ENCODE measurements at places on chromosomes 5 and 9.

DNA sequence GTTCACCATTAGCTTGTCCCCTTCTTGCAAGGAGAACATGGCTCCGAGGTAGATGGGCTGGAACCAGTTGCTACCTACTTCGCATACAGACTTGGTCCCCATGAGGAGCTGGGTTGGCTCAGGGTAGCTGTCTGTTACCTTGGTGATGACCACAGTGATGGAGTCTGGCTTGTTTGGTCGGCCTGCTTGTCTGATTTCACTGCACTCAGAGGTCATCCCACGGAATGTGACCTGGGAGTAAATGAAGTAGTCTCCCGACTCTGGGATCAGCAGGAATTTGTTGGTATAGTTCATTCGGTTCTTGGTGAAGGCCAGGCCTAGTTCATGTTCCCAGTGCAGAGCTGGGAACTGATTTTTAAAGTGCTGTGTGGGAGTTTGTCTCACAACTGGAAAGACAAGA lies 15.3 kb downstream of the TNFSF15 start:
- DNase-seq = no peak

DNA sequence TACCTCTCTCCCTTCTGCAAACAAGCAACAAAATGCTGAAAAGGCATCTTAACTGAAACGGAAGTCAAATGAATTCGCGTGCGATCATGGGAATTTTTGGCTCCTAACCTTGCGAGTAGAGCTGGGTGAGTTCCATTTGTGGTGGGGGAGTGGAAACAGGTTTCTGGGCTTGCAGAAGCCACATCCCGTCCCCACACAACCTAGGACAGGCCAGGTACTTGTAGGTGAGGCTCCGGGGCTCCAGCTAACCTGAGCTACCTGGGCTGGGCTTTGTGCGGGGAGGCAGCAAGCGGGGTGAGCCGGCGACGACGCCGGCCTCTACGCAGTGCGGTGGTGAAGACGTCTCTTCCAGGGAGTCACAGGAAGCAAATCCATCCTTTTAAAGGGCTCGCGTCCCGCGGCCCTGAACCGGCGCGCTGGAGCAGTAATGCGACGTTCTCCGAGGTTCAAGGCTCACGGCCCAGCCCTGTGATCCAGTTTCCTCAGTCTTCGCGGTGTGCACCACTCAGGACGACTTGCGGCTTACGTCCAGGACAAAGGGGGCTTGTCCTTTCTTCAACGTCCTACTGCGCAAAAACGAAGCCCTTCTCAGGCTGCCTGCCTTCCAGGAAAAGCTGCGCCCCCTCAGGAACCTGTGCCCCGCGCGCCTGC lies 567 bp upstream of the SPIN1 start:
- DNase-seq = no peak

GRCh38 chr5:29796013-29796412 lies 1397.5 kb upstream of the CDH6 start:
- DNase-seq = no peak

DNA sequence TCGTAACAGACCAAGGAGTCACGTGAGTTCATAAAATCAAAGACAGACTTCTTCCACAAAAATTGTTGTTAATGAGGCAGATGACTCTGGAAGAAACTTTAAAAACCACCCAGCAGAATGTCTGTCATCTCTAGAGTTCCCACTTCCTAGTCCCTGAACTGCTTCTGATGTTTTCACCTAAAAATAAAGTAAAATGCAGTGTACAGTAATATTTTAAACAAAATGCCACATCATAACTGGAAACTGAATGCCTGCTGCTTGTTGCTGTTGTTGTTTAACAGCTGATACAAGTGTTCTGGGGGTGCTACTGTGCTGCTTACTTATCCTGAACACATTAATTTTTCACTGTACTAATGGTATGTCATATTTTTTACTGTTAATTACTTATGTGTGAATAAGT lies 577.2 kb downstream of the MTRR start:
- DNase-seq = no peak

GRCh38 chr5:178649580-178649979 lies 22.7 kb upstream of the CLK4 start:
- DNase-seq = no peak

- DNase-seq = no peak
Measured at GRCh38 chr9:87443461-87443860, 54.2 kb upstream of the DAPK1 start.

- DNase-seq = no peak
Measured at GRCh38 chr5:151520294-151520693, 70.8 kb downstream of the FAT2 start.

DNA sequence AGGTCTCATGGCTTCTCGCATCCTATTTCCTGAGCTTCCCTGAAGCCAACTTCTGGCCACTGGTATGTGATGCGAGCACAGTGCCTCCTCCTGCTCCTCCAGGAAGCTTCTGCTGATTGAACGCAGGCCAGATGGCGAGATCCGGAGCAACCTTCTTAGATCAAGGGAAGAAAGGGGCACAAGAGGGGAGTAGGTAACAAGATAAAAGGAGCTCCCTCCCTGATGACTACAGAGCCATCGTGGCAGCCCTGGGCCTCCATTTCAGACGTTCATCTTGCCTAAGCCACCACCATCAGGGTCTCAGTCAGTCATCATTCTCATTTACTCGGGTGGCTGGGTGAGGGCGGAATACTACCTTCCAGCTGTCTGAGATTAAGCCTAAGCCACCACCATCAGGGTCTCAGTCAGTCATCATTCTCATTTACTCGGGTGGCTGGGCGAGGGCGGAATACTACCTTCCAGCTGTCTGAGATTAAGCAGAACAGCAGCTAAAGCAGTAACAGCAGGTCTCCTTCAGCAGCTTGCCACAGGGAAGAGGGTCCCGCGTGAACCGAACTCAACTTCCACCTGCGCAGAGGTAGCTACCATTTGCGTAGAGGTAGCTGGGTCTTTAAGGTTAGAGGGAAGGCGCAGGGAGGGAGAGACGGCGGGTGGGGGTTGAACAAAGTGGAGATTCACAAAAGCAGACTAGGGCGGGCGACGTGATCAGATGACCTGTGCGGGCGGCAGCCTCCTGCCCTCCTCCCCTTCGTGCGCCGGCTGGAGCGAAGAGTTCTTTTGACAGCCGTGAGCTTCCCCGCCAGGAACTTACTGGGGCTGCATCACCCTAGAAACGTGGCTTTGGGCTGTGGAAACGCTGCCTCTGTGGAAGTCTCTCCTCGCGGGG lies 27.9 kb upstream of the MGAT1 start:
- no peak for DNase-seq

- DNase-seq = no peak
Measured at GRCh38 chr9:4654538-4654937, 7.6 kb upstream of the PLPP6 start.

DNA sequence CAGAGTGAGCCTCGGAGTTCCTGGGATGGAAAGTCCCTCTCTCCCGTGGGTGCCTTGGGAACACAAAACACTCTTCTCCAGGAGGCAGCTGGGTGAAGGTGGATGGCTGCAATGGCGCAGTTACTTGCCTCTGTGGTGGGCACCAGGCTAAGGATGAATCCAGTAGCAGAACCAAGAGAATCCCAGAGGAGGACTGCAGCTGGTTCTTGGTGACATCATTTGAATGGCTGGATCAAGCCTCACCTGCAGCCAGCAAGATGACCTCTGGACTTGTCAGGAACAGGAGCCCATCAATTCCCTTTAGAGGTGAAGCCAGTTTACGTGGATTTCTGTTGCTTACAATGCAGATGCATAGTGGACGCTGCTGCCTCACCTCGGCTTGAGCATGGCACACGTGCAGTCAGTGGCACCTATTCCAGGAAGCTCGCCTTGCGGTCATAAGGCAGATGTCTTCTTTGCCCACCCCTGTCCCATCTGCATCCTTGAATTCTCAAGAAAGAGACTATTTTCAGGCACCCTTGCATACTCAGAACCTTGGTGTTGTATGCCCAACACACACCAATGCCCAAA lies 34.1 kb upstream of the ADAMTS2 start:
- no peak for DNase-seq

GRCh38 chr9:92989561-92989960 lies 42.2 kb downstream of the FGD3 start:
- DNase-seq = no peak

DNA sequence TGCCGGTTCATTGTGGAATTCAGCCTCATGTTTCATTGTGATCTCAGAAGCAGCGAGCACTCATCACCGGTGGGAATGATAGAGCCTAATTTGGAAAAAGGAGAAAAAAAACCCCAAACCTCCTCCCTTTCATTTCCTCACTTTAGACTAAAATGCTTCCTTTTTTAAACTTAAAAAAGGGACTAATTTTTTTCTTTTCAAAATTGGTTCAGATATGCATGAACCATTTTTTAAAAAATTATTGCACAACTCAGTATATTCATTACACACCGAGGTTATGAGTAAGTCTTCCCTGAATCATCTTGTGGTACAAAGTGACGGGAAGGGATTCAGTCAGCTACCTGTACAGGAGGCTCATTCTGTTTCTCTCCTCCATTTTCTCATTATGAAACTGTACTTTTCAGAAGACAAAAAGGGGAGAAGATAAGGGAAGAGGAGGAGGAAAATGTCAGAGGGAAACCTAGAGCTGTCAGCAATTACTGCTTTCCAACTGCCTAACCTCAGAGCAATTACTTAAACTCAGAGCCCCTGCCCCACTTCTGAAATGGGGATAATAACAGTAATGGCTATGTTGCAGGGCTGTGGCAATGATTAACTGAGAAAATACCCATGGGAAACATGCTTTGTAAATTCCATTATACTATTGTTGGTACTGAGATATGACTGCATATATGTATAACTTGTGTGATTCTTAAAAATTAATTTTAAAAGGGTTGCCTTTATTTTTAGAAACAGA lies 24.0 kb downstream of the GALNT10 start:
- DNase-seq = no peak

DNA sequence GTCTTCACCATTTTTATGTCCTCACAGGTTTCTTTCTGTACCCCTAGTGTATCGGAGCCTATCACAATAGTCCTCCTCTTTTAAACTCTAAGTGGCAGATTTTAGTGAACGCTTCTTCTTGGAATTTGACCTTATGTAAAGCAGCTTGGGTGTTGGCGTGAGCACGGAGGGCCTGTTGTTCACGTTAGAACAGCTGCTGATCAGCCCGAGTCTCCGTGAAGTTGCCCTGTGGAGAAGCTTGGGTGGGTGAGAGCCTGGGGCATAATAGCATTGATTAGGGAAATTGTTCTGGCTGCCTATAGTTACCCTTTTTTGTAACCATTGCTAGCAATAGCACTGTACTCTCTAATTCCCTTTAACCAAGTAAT lies 167.0 kb upstream of the OTULINL start:
- DNase-seq = no peak

- DNase-seq = no peak
Measured at GRCh38 chr5:5314166-5314565, 108.3 kb upstream of the ICE1 start.

DNA sequence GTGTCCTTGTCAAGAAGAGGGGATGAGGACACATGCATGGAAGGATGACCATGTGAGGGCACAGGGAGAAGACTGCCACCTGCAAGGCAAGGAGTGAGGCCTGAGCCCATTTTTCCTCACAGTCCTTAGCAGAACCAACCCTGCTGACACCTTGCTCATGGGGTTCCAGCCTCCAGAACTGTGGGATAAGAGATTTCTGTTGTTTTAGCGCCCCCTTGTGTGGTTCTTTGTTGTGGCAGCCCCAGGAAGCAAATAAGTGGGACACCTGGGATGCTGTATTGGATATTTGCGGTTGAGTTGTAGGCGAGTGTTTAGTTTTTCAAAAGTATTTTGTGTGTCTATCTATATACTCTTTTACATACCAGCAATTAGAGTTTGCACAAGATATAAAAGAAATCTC lies 206.4 kb downstream of the NXNL2 start:
- DNase-seq = no peak

DNA sequence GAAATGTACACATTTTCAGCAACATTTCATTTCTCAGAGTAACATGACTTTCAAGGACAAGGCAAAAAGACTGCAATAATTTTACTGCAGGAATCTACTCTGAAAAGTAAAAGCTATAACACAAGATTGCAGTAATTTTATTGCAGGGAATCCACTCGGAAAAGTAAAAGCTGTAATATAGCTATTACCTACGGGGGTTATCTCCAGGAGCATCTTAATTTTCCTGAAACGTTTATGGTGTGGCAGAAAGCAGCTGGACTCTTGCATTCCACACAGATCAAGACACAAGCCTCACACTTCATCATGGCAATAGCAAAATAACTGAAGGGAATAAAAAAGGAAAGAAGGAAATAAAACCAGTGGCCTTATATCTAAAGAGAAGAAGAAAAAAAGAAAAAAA lies 171.2 kb downstream of the TSSK1B start:
- DNase-seq = no peak

DNA sequence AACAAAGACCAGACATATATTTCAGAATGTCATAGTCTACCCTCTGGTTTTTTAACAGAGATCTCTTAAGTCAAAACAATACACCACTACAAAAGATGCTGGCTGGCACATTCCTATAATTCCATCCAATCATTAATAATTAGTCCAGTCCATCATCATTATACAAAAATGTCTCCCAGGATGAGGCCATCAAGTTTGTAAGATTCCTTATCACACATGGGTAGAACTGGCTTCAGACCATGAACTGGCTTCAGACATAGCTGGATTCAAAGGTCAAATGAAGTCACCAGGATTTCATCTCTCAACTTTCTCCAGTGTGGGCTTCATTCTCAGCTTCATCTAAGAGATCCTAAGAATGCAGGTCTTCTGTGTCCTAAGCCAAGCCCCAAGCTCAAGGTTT lies 147.1 kb downstream of the ENC1 start:
- DNase-seq = no peak

- no peak for DNase-seq
Measured at GRCh38 chr5:174425271-174425963, 299.0 kb upstream of the MSX2 start.

DNA sequence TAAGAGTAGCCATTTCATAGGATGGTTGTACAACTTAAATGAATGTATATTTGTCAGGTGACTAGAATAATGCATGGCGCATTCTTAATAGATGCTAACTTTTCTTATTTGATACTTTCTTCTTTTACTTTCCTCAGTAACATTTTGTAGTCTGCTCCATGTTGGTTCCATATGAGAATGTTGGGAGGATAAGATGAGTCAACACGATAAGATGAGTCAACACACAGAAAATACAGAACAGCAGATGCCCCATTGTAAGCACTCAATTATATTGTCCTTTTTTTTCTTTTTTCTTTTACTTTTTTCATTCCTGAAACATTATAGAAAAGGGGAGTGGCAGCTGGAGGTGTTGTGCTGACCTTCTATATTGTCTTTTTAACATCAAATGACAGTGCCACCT lies 92.3 kb upstream of the SPATA31C2 start:
- DNase-seq = no peak

DNA sequence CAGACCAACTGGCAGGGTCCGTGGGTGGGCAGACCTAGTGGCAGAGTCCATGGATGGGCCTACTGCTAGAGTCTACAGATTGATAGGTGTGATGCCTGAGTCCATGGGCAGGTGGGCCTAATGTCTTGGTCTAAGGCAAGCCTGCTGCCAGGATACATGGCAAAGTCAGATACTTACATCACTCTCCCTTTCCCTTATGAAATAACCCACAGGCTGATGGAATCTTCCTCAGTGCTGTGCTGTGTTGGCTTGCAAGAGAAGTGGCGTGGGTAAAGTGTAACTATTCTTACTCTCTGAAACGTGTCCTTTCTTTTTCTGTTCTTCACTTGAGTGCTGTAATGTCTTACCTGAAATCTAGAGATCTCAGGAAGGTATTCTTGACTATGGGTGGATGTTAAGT lies 67.3 kb upstream of the ADRB2 start:
- no peak for DNase-seq

- no peak for DNase-seq
Measured at GRCh38 chr5:42886635-42887034, 74.9 kb upstream of the SELENOP start.

Data from GM06990 (cell line).